ENCODE measurements at places on chromosomes 5 and 9.
A peak's percentile ranks its signal among the peaks of the same experiment; 100 is the strongest.

GRCh38 chr9:18861609-18862544, 171.1 kb downstream of the SAXO1 start:
- no peak for DNase-seq

DNA sequence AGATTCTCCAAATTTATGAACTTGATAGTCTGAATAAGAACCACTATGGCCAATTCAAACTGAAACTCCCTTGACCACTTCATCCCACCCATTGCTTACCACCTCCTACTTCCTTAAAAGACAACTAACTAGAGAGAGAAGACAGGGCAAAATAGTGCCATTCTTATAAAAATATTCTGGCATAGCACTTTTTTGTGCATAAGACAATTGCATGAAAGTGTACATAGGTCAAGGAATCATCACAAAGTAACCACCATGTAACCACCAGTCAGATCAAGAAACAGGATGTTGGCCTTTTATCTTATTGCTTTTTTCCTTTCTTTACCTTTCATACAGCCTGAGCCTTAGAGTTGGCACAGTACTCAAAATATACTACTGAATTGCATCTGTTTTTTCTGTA, 8.1 kb upstream of the ARSB start:
- DNase-seq, result no peak

DNA sequence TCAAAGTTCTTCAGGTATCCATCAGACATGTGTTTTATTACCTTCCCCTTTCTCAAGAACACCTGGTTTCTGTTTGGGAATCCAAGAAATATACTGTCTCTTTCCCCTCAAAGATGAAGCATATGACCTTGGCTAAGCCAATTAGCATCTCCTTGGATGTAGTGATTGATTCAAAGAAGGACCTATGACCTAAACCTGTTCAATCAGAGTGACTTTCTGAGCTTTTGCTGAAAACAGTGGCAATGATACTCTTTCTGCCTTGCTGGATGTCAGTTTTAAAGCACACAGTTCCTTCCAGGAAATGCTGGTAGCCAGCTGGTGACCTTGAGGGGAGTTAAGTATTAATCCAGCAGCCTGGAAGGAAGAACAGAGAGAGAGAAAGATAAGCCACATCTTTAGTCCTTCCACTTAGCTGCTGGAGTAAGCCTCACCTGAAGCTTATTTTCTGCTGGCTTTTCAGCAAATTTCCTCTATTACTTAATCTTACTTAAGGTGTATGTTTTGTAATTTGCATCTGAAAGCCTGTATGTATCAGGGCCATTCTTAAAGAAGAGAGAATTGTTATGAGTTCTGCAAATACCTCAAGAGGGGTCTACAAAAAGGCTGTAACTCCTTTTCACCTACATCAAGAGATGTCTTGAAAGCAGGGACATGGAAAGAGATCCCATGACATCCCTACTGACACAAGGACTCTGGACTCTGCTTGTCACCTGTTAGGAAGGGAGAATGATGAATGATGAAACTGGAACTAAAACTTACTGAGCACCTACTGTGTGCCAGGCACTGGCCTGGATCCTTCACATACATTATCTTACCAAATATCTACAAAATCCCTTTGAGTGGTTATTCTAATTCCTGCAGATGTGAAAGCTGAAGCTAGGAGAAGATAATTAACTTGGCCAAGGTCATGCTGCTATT, 35.2 kb upstream of the PIK3R1 start:
- DNase-seq, result no peak

GRCh38 chr5:55226027-55226933, 835 bp downstream of the MCIDAS start:
- DNase-seq, result peak; percentile 86

- DNase-seq, result no peak
Measured at GRCh38 chr9:38687992-38688391, 31.9 kb downstream of the FAM240B start.

GRCh38 chr5:16749626-16750025, 132.8 kb upstream of the RETREG1 start:
- DNase-seq, result no peak

DNA sequence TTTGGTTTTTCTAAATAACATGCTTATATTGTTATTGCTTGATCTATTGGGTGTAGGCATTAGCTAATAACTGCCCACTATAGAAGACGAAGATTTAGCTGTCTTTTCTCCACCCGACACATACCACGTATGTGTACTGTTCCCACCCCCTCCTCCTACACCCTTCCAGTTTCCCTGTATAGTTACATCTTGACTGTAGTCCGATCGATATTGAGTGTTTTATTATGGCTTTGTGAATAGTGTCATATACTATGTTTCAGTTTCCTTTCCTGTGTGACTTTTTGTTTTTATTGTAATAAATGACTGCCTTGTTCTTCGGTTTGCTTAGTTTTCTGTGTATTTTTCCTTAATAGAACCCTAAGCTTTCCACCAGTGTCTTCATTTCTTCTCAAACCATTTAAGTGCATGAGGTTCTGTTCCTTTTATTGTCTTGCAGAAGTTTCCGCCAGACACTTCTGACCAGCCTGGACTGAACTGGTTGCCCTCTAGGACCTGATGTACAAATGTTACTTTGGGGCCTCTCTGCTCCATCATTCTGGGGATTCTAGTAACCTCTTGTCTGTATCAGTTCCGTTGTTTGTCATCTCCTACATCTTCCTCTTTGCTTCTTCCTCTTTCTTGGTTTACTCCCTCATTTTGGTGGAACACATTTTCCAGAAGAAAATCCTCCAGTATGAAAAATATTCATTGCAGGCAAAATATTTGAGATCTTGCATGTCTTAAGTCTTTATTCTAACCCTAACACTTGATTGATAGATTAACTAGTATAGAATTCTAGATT, 61.8 kb downstream of the PRKACG start:
- no peak for DNase-seq

- no peak for DNase-seq
Measured at GRCh38 chr5:159905496-159905895, 10.8 kb upstream of the ADRA1B start.

GRCh38 chr5:107743373-107744000, 72.8 kb upstream of the EFNA5 start:
- DNase-seq, result no peak

DNA sequence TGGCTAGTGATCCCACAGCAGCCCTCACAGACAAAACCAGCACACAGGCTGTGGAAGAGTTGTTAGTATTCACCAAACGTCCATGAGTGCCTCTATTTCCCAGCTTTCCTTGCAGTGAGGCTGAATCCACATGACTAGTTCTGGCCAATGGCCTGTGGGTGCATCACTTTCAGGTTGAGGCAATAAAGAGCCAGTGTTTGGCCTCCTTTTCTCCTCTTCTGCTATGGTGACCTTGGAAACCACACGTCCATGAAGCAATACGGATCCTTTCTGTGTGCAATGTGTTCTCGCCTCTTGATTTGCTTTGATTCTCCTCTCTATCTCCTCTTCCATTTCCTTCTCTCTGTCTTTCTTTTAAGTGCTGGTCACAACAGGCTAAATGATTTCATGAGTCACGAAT, 23.4 kb upstream of the CLK4 start:
- DNase-seq, result no peak

DNA sequence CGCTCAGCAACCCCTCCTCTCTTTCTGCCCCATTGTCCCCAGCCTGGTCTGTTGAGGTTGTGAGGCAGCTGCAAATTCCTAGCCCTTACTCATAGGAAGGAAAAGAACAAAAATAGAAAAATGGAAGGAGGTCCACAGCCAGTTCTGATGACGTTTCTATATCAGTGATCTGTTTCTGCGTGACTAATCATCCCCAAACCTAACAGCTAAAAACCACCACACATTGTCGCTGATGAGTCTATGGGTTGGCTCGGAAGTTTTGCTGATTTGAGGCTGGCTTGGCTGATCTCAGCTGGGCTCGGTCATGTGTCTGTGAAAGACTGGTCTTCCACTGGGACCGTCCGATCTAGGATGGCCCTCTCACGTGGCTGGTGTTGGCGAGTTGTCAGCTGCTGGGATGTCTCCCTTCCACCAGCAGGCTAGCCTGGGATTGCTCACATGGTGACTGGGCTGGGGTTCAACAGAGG, 200.6 kb upstream of the ZNF618 start:
- no peak for DNase-seq

- no peak for DNase-seq
Measured at GRCh38 chr5:149227168-149227826, 44.4 kb upstream of the AFAP1L1 start.

DNA sequence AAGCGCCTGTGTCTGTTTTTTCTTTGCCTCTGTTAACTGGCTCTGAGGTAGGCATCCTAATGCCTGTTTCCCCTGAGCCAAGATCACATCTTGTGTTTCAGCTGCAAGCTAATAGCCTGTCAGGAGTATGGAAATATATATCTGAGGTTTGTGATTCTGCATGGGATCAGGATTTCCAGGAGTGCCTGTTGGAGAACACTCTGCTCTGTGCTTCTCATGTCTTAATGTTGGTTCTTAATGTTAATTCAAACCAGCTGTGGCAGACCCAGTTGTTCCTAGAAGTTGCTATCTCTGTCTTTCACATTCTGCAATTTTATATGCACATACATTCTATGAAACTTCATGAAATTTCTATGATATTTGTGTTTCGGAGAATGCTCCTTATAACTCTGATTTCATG, 72.1 kb downstream of the PGM5 start:
- no peak for DNase-seq

GRCh38 chr5:131466171-131466766, 168.8 kb downstream of the RAPGEF6 start:
- DNase-seq, result no peak

DNA sequence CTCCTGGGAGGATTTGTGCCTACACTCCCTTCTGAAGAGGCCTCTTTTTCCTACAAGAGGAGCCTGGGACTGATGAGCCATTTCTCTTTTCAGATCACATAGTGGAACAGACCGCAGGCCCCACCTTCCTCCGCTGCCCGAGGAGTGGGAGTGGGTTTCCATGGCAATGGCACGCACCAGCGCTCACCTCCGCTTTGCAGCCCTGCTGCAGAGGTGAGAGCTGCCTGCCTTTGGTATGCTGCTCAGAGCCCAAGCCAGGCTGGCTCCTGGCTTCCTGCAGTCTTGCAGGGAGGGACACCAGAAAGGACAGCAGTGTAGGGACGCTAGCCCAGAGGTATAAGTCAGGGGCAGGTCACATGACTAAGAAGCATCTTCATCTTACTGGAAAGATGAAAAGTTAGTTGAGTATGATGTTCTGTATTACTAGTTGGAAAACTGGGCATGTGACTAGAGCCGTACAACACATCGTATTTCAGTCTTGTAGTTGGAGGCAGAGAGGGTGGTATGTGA, 12.4 kb downstream of the PTTG1 start:
- no peak for DNase-seq

DNA sequence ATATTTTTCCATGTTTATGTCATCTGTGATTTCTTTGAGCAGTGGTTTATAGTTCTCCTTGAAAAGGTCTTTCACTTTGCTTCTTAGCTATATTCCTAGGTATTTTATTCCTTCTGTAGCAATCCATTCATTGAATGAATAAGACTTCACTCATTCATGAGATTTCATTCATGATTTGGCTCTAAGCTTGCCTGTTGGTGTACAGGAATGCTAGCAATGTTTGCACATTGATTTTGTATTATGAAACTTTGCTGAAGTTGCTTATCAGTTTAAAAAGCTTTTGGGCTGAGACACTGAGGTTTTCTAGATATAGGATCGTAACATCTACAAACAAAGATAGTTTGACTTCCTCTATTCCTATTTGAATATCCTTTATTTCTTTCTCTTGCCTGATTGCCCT, 15.9 kb downstream of the RLN2 start:
- DNase-seq, result no peak

GRCh38 chr5:139710319-139711066, 62.3 kb downstream of the CXXC5 start:
- DNase-seq, result peak; percentile 77

DNA sequence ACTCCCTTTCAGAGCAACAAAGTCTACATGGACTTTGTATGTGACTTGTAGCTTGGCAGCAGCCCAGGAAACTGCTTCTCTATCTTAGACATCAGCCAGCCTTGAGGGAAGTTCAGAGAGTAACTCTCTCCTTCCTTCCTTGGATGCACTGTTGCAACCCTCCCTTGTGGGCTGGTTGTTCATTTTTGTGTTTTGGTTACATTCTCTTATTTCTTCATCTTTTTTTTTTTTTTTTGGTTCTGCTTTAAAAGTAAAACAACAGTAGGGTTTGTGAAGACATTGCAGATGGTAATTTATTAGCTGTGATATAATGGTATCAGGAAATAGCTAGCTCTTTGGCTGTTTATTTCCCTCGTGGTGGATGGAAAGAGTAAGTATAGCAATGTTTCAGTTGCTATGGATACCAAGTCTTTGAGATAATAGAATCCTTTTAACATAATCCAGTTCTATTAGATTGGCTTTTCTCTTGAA, 97.9 kb upstream of the MAMDC2 start:
- no peak for DNase-seq

- DNase-seq, result no peak
Measured at GRCh38 chr9:123796618-123797484, 133.1 kb downstream of the DENND1A start.

GRCh38 chr9:121765021-121765950, 113.9 kb downstream of the DAB2IP start:
- DNase-seq, result no peak

DNA sequence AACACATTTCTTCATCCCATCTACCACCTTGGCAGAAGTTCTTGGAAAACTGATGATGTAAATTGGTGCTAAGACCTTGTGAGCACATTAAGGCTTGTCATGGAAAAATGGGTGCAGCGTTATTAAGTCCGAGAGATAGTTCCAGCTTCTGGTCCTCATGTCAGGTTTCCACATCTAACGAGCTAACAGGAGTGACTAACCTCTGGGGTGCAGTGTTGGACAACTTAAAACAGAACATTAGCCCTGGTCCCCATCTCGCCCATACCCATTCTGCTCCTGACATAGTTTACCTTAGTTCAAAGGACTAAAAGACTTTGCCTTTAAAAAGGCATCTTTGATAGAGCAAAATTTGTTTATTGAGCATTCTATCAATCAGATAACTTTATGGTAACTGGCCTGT, 128.0 kb downstream of the SLC1A3 start:
- DNase-seq, result peak; percentile 56

- DNase-seq, result peak; percentile 85
Measured at GRCh38 chr5:133111299-133111698, 59.5 kb downstream of the HSPA4 start.

GRCh38 chr5:10789021-10789420, 28.0 kb upstream of the DAP start:
- DNase-seq, result no peak

GRCh38 chr5:96316017-96316416, 117.0 kb downstream of the PCSK1 start:
- no peak for DNase-seq

Data from Caco-2 (cell line).